ENCODE measurements at places on chromosomes 6 and 20.

DNA sequence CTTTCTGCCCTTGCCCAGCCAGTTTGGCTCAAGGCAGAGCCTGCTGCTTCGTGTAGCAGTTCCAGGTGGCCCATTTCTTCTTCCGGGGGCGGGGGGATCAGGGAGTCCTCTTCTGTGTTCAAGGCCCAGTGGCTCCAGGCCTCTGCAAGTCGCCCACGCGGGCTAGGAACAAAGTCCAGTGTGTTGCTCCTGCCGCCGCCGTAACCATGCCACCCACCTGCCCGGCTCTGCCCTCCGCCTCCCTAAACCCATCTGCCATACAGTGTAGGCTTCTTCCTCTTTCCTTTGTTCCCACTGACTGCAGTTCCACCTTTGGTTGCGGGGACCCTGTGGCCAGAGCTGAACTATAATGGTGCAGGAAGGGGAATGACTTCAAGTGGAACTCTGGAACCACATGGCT is 43.9 kb upstream of the SRF start:
- H3K27ac ChIP-seq: peak overlapping the region; percentile 94
- H3K4me1 ChIP-seq: peaks cover 49% of the 10 kb centered on the region
- no peaks in the 10 kb centered on the region for H3K27me3 ChIP-seq
- H3K4me3 ChIP-seq: no peak overlapping the region

DNA sequence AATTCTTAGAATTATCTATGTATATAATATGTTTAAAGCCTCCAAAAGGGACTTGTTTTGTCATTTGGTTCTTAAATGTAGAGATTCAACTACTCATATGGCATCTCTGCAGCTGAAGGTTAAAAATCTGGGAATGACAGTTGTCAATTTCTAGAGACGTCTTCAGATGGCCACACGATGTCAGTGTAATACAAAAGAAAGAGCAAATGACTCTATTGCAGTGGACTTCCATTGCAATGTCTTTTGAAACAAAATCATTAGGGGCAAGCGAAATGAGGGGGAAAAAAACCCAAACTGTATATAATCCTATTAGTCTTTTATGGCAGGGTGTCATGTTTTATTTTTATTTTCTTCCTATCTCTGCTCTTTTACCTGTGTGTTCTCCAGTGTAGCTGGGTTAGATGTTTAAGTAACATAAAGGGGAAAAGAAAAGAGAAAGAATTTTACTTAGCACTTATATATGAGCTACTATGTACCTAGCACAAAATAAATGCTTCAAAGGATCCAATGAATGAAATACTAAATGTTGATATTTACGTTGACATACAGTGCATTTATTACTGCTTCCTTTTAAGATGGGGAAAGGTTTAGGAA is 26.2 kb downstream of the CCN2 start:
- peak; percentile 41 for DNase-seq
- H3K4me1 ChIP-seq: no peaks in the 10 kb centered on the region
- H3K4me3 ChIP-seq: no peak overlapping the region

- H3K27ac ChIP-seq: no peak overlapping the region
- H3K27me3 ChIP-seq: peaks cover 7% of the 10 kb centered on the region
- no peak overlapping the region for H3K4me3 ChIP-seq
- no peaks in the 10 kb centered on the region for H3K36me3 ChIP-seq
- DNase-seq: peak; percentile 90
Measured at GRCh38 chr6:133921249-133921859, 31.7 kb upstream of the TBPL1 start.

DNA sequence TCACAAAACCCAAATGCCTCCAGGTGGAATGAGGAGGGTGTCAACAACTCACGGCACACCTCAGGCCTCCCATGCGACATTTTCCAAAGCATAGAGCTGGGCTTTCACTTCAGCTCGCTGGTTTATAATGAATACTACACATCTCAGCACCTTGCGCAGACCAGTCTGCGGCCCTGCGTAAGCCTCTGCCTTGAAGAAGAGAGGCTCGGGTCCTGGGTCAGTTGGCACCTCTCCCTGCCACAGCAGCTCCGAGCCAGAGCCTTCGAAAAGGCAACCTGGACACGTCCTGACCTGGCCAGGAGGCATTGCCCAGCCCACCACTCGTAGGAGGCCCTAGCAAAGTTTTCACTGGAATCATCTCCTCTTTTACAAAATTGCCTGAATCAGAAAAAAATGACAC is 183.0 kb upstream of the AFDN start:
- no peaks in the 10 kb centered on the region for H3K36me3 ChIP-seq
- DNase-seq: no peak
- no peak overlapping the region for H3K27ac ChIP-seq

GRCh38 chr6:133590814-133591213 is 298.1 kb upstream of the TCF21 start:
- H3K36me3 ChIP-seq: no peaks in the 10 kb centered on the region
- H3K4me1 ChIP-seq: no peaks in the 10 kb centered on the region
- H3K27ac ChIP-seq: no peak overlapping the region
- DNase-seq: no peak
- no peak overlapping the region for H3K4me3 ChIP-seq

DNA sequence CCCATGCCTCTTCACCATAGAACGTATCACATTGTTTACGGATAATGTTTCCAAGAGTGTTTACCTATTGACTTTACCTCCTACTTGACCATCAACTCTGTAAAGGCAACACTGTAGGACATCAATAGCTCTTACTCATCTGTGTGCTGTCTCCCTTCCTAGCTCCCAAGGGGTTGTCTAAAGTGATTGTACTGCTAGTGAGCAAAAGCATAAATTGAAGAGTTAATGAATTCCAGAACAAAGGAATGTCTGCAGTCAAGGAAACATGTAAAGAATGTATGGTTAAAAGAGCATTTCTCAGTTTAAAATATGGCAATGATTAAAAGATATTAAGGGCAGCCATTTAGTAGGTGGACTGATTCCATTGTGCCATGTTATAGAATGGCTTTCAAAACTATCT is 985.4 kb downstream of the TBC1D32 start:
- H3K4me3 ChIP-seq: no peak overlapping the region
- no peaks in the 10 kb centered on the region for H3K4me1 ChIP-seq
- H3K27me3 ChIP-seq: no peaks in the 10 kb centered on the region
- no peak for DNase-seq
- no peak overlapping the region for H3K27ac ChIP-seq

DNA sequence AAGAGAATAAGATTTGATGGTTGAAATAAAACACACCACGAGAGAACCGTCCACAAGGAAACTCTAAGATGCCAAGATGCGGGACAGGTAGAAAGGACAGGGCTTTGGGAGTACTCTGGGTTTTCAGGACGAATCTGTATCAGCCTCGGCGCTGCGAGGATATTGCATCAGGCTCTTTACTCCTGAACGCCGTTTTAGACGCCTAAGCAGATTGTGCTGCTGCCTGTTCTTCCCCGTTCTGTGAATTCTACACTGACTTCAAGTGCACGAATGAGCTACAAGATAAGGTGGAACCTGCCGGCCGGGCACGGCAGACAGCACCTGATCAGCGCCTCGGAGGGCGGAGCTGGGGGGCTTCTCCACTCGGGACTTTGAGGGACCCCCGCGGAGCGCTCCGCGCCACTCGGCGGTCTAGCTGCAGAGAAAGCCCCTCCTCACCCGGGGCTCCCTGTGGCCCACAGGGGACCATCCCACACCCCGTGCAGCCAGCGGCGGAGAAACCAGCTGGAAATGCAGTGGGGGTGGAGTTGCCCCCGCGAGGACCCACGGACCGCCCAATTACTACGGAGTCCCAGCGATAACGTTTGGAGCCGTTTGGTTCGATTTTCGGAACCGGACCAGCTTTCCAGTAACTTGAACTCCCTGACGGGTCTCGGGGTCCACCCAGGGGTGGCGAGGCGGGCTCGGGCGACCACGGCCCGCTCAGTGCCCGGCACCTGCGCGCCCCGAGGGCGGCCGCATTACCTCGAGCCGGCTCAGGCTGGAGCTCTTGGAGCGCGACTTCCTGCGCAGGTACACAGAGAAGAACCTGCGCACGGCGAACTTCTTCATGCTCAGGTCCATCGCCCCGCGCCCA is 646 bp downstream of the RPS6KA2 start:
- peak overlapping the region; percentile 90 for H3K27ac ChIP-seq
- peaks cover 15% of the 10 kb centered on the region for H3K4me1 ChIP-seq
- peaks cover 8% of the 10 kb centered on the region for H3K27me3 ChIP-seq
- H3K4me3 ChIP-seq: peak overlapping the region; percentile 91
- no peaks in the 10 kb centered on the region for H3K36me3 ChIP-seq
- DNase-seq: peak; percentile 77

- no peak overlapping the region for H3K4me3 ChIP-seq
- no peaks in the 10 kb centered on the region for H3K36me3 ChIP-seq
- peaks cover 3% of the 10 kb centered on the region for H3K4me1 ChIP-seq
- no peak for DNase-seq
Measured at GRCh38 chr6:34817446-34817845, 25.6 kb downstream of the BLTP3A start.

- DNase-seq: no peak
- H3K27ac ChIP-seq: no peak overlapping the region
- H3K27me3 ChIP-seq: no peaks in the 10 kb centered on the region
Measured at GRCh38 chr20:29326376-29327070, 1930.9 kb upstream of the DEFB115 start.

GRCh38 chr20:17972121-17972520 is 3.3 kb downstream of the MGME1 start:
- no peaks in the 10 kb centered on the region for H3K27me3 ChIP-seq
- peak overlapping the region; percentile 31 for H3K4me3 ChIP-seq
- H3K36me3 ChIP-seq: no peaks in the 10 kb centered on the region
- H3K4me1 ChIP-seq: peaks cover 27% of the 10 kb centered on the region

DNA sequence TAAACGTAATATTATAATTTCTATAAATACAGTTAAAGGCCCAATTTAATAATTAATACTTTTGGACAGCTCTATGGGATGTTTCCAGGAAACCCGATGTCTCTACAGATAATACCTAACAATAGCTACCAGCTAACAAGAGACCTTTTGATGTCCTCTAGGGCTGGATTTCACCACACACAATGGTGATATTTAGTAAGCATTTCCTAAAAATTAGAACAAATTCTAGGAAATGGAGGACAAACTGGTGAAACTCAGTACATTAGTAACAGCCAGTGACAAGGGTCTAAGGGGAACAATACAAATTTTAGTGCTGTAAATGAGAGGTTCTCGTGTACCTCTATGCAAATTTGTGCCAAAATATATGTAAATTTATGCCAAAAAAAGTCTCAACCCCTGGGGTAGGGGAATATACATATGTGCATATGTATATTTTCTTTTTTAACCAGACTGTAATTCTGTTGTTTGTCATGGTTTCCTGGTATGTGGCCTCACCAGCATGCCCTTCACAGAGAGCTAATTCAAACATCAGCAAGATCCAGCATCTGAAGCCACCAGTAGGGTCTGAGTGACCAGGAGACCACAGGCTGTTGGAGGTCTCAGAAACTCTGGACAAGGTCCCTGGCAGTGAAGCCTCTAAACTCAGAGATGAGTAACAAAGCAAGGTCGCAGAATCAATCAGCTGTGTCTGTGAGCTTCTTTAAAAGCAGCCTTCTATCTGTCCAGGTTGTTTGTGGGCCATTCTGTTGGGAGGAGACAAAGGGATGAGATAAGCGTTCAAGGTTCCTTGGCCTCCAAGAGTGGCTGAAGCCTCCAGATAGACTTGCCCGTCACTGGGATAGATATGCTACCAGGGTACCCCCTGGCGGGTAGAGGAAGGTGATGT is 235.1 kb upstream of the RREB1 start:
- no peak for DNase-seq
- H3K27ac ChIP-seq: no peak overlapping the region
- H3K27me3 ChIP-seq: no peaks in the 10 kb centered on the region
- H3K36me3 ChIP-seq: no peaks in the 10 kb centered on the region
- no peak overlapping the region for H3K4me3 ChIP-seq

DNA sequence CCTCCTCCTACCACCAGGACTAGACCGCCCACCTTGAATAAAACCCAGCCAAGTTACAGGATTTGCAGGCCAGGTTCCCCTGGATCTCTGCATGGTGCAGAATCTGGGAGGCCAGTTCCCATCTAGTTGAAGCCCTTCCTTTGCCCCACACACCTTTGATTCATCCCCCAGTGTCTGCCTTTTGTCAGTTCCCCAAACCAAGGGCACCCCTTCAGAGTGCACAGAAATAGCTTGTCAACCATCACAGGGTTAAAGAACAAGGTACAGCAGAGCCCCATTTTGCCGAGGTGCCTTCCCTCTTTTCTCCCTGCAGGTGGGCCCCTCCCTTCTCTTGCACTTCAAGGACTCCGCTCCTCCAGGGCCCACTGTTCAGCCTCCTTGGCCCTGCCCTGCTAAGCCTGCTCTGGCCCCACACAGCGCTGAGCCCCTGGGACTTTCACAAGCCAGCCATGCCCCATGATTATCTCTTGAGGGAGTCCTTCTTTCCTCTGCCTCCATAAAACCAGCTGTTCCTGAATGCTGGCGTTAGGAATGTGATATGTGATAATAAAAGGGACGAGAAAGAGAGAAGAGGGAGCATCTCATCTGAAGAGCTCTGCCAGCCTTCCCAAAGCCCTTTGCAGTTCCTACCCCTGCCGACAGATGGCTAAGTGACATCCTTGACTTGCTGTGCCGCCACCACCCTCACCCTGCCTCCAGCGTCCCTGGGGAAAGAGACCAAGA is 280.3 kb downstream of the CDC5L start:
- no peaks in the 10 kb centered on the region for H3K36me3 ChIP-seq
- H3K4me1 ChIP-seq: peaks cover 15% of the 10 kb centered on the region
- peak; percentile 41 for DNase-seq
- no peak overlapping the region for H3K27ac ChIP-seq
- no peak overlapping the region for H3K4me3 ChIP-seq

DNA sequence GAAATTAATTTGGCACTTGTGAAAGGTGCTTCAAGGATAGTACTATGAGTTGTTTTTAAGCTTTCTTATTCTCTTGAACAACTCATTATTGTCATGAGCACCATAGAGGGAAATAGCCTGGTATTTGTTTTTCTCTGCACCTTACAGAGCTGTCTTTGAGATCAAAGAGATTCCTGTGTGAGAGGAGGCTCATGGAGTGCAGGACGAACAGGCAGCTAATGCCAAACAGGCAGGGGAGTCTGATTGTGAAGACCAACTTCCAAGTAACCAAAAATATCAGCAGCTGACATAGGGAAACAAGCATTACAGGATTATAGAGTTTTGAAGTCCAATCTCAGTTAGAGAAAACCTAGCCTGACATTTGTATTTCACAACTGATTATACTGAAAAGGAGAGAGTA is 110.6 kb upstream of the TENT5A start:
- no peak for DNase-seq
- H3K36me3 ChIP-seq: no peaks in the 10 kb centered on the region
- no peaks in the 10 kb centered on the region for H3K4me1 ChIP-seq
- no peaks in the 10 kb centered on the region for H3K27me3 ChIP-seq
- no peak overlapping the region for H3K27ac ChIP-seq

- no peak overlapping the region for H3K27ac ChIP-seq
- H3K4me1 ChIP-seq: peaks cover 23% of the 10 kb centered on the region
Measured at GRCh38 chr6:111854683-111855082, 18.6 kb downstream of the FYN start.

DNA sequence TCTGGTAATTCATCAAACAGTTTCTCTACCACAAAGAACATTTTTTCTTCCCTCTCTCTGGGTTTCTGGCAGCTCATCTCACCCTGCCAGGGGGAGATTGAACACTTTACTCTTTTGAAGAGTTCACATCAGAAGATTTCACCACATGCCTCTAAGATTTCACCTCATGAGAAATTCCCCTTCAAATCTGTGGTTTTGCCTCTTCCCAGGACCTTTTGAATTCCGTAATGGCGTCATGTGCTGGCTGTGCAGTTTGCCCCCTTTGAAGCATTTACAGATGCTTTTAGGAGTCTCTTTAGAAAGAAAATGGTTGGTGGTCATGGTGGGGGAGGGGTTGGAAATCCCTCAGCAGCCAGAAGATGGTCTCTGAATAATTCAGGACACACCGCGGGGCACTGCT is 486.1 kb downstream of the QKI start:
- no peak for DNase-seq
- H3K4me1 ChIP-seq: no peaks in the 10 kb centered on the region
- H3K27ac ChIP-seq: no peak overlapping the region
- H3K27me3 ChIP-seq: no peaks in the 10 kb centered on the region
- H3K36me3 ChIP-seq: no peaks in the 10 kb centered on the region
